ENCODE measurements at places on chromosomes 5 and 9.

- no peak for DNase-seq
Measured at GRCh38 chr9:116083837-116084236, 69.8 kb upstream of the PAPPA start.

GRCh38 chr5:154189819-154190594, 526 bp upstream of the GALNT10 start:
- DNase-seq: peak; percentile 92

DNA sequence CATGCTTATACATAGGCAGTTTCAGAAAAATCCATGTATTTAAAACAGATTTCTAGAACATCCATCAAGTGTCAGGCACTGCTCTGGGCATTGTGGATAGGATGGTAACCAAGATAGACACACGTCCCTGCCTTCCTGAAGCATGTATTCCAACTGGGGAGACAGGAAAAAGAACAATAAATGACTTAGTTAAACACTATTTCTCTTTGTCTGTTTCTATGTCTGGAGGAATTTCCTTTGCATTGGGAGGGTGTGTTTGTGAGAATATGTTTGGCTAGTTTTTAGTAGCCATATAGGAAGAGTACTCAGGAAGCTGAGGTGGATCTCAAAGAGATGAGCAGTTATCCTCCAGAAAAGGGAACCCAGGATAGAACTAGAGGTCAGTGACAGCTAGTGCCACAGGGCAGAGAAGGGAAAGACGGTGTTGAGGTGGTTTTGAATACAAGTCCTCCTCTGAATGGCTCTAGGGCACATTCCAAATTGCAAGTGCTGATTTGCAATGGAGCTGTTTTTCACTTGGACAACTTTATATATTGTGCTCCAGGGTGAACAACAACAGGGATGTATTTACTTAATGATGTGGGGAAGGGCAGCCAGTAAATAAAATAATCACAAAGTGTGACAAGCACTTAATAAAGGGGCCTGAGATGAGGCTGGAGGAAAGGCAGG, 144.7 kb upstream of the SHB start:
- DNase-seq: peak; percentile 3

GRCh38 chr9:109689701-109690100, 90.3 kb upstream of the PALM2AKAP2 start:
- no peak for DNase-seq

DNA sequence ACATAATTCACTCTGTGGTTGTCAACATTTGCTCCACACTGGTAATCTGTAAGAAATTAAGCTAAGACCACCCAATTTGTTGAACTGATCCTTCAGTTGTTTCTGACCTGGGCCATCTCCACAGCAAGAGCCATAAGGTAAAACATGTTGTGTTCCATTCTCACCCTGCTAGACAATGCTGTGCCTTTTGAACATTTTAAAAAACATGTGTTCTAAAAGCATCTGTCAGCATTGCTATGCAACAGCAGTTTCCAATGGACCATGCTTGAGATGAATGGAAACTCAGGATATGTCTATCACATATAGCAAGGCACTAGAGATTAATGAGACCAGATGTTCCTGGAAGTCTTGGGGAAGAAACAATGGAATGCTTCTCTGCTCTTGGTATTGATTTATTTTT, 455.1 kb upstream of the RGMB start:
- no peak for DNase-seq

GRCh38 chr9:34413231-34413852, 36.6 kb upstream of the MYORG start:
- DNase-seq: no peak

DNA sequence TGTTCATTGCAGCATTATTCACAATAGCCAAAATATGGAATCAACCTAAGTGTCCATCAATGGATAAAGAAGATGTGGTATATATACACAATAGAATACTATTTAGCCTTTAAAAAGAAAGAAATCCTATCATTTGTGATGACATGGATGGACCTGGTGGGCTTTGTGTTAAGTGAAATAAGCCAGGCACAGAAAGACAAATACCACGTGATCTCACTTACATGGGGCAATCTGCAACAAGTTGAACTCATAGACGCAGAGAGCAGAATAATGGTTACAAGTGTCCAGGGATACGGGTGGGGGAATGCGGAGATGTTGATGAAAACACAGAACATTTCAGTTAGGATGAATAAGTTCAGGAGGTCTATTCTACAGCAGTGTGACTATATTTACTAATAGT, 66.4 kb upstream of the ALDH1B1 start:
- no peak for DNase-seq

- DNase-seq: no peak
Measured at GRCh38 chr9:106930477-106930876, 67.5 kb downstream of the ZNF462 start.

DNA sequence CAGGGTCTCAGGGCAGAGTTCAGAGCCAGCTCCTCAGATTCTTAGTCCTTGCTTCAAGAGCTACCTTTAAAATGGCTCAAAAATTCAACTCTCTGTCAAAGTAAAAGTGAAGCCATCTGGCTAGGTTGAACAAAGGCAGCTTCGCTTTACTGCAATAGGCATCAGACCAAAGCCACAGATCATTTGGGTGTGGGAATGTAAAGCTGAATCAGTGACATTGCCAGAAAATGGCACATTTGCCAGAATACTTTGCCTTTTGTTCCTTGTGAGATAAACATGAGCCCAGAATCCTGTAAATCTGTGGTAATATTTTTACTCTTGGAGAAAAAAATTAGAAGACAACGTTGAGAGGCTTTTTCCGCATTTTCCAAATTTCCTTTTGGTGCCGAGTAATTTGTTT, 210.5 kb downstream of the PALM2AKAP2 start:
- no peak for DNase-seq

- DNase-seq: no peak
Measured at GRCh38 chr5:2906302-2907090, 155.0 kb upstream of the IRX2 start.

DNA sequence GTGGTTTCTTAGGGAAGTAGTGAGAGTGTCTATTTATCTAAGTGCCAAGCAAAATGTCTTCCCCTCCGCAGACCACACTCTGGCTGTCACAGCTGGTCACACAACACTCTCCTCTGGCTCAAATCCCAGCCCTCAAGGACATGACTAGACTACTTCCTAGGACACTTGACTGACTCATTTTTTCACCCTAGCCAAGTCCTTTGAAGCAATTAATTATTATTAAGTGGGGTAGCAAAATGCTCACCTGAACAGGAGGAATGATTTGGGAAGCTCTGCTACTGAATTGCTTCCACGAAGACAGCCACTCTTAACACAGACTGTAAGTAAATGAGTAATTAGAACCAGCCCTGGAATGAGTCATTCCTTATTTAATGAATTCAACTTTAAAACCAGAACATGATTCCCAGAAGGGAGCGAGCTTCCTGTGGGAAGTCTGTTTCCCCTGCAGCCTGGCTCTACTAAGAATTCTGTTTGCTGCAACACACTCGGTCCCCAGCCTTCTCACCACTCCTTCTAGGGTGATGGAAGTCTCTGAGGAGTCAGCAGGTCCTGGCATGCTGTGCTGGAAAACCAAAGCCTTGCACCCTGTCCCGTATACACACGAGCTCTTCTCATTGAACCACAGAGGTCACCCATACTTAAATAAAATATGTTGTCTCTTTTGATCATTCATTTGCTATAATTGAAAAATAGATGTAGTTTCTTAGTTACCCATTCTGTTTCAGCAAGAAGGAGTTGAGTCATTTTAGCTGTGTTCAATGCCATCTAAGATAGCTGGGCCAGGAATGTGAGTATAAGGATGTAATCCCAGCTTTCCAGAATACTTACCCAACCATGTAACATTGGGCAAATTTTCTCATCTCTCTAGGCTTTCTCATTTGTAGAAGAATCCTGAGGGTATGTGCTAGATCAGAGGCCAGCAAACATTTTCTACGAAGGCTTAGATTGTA, 218.6 kb upstream of the RASEF start:
- no peak for DNase-seq

- DNase-seq: no peak
Measured at GRCh38 chr9:116693233-116693731, 6.2 kb downstream of the TRIM32 start.

GRCh38 chr5:115838885-115839518, 2.4 kb downstream of the ATG12 start:
- peak; percentile 61 for DNase-seq

- no peak for DNase-seq
Measured at GRCh38 chr9:84139296-84140070, 158.9 kb downstream of the RMI1 start.

GRCh38 chr5:156716591-156717380, 133.3 kb upstream of the PPP1R2B start:
- DNase-seq: no peak

DNA sequence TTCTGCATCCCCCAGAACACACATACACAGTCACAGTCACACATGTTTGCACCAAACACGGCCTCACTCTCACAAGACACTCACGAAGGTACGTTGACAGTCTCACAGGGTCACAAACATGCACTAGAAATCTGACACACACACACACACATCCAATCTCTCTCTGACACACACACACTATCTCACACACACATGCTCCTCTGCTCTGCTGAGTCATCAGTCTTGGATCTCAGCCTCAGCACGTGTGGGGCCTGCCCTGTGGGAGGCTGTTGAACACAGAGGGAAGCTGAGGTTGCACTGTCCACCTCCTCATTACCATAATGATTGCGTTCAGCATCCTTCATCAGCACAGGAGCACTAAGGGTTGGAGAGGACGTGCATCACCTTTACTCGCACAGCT, 188.8 kb downstream of the MTRR start:
- DNase-seq: no peak

- DNase-seq: no peak
Measured at GRCh38 chr5:2136728-2137333, 254.1 kb upstream of the IRX4 start.

DNA sequence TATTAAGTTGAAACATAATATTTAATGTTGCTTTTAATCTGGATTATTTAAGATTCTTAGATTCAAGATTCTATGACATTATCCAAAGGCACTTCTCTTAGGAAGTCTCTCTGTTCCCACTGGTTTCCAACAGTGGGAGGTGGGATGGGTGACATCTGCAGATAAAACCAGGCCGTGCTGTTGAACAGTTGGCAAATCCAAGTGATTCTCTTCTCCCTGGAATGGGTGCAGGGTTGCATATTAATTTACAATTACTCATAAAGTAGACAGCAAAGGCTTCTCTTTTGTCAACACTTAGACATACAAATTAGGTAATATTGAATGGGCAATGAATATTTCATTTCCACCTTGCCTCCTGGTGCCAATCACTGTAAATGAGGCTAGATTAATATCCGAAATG, 233.7 kb upstream of the IL12B start:
- DNase-seq: no peak

DNA sequence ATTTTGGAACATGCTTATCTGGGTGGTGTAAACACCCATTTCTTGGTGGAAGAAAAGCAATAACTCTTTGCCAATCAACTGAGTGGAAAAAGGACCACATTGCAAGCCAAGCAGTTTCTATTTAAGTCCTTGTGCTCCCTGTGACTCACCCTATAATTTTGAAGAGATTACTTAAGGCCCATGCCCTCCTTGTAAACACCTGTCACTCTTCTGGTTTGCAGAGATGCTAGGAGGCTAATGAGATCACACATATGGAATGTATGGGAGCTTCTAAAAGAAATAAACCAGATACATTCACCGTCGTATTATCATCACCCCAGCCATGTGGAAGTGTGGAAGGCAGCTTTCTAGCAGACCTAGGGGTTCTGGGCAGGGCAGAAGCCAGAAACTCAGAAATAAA, 337.1 kb downstream of the GADD45G start:
- no peak for DNase-seq

DNA sequence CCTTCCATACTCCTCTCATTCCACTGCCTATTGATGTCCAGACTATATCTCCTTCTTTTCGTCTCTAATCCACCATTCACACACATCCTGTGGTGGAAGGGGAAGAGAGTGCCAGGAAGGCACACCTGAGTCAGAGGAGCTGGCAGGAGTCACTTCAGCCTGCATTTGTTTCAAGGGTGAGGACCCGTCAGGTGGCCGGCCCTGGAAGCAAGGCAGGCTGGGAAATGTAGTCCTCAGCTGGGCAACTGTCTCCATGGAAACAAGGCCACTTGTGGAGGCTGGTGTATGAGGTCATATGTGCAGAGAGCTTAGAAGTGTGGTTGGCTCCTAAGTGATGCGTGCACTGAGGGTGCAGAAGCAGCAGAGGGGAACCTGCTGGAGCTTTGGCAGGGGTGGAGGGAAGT, 278.4 kb downstream of the NSG2 start:
- DNase-seq: no peak

DNA sequence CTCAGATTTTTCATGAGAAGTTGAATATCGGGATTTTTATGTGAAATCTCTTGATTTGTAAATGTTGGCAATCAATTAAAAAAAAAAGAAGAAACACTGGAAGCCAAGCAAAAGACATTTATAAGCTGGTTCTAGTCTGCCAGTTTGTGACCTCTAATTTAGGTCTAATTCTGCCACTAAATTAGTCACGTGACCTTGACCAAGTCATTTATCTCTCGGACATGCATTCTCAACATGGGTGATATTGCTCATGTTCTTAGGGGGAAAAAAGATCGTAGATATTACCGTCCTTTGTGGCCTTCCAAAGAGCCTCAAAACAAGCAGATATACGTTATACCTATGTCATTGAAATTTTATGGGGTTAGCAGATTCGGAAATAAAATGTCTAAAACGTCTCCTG, 52.9 kb upstream of the PTPDC1 start:
- DNase-seq: no peak

Measured in activated CD8-positive, alpha-beta memory T cell treated with anti-CD3 and anti-CD28 coated beads for 24 hours (primary cell).